Cortex of kidney (tissue), 1 donor: ENCODE measurements at places on chromosomes 6 and 20.

DNA sequence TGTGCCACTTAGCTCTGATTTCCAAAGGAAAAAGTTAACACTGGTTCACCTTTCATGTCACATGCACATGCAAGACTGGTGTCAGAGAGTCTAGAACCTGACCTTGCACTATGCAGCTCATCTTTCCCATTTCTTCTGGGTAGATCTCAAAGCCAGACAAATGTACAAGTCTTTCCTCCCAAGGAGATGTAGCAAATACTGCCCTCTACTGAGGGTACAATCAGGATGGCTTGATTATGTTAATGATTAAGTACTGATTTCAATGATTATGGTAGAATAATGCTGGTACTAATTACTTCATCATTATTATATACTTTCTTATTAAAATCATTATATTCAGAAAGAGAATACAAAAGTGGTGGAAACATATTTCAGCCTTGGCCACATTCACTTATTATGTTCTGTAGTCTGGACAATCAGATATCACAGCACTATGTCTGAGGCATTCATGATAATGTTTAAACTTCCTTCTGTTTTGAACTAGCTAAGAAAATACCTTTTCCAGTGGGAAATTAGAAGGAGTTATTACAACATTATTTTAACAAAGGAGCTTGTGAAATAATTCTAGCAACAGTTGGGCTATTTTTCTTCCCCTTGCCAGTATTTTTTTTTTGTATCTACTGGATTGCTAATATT, 68.5 kb upstream of the FOXO3 start:
- DNase-seq, result no peak

GRCh38 chr6:39037082-39037508, 11.5 kb upstream of the GLP1R start:
- DNase-seq, result no peak

GRCh38 chr20:61700595-61701140, 365.0 kb downstream of the TAF4 start:
- DNase-seq, result no peak

DNA sequence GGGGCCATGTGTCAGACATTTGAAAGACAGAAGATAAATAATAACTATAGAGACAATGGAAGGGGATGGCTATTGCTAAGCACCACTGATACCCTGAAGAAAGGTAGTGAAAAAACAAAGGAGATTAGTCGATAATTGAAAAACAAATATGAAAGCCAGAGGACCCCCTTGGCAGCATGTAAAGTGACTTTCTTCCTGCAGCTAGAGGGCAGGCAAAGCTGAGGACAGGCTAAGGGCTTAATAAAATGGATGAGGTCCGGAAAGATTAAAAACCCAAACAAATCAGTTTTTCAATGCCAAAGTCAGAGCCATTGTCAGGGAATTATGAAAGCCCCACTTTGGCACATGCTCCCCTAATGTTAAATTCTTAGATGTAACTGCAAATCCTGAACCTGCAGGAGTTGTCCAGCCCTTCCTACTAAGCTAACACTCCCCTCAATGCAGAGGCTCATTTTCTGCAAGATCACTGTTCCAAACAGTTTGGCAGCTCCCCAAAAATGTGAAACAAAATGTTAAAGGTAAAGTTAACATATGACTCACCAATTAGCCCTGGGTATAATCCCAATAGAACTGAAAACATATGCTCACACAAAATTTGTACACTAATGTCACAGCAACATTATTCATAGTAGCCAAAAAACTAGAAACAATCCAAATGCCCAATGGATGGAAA, 1177.9 kb downstream of the GRIK2 start:
- DNase-seq, result no peak

- DNase-seq, result no peak
Observed at GRCh38 chr20:56440346-56441007, 27.9 kb upstream of the RTF2 start.

DNA sequence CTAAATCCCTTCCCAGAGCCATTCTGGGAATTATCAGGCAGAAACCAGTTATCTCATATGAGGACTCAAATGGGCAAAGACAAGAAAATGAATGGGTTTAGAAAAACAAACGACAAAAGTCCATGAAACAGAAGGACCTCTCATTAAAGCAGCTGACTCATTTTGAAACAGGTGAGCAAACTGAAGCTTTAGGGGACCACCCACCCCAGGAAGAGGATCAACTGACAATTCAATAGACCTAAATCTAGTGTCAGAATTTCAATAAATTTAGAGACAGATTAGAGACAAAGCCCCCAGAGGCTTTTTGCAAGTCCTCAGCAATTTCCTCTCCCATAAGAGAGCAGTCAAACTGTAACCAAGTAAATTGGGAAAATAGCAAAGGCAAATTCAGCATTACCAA, 333.8 kb downstream of the PTPRT start:
- DNase-seq, result no peak

- DNase-seq, result no peak
Observed at GRCh38 chr20:34705008-34705396, 858 bp downstream of the TP53INP2 start.

DNA sequence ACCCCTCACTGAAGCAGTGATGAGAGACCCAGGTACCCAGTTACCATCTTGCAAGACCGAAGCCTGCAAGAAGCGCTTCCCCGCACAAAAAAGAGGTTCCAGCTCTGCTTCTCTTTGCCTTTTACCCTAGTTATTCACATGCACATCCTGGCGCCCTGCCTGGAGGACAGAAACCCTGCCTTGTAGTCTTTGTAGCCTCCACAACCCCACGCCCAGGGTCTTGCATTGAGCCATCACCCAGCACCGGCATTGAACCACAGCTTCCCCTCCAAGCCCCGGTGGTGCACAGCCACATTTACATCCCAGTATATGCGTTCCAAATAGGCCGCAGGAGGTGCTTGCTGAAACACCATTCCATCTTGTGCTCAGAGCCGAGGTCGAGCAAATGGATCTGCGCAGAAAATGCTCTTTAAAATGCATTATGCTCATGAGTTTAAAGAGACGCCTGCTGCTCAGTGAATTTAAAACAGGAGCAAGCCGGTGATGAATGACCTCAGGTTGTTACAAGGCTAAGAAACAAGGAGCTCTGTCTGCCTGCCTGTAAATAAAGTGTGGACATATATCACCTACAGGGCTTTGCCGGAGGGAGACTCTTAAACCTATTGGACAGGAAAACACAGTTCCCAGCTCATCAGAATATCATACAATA, 61.7 kb downstream of the GNAS-AS1 start:
- DNase-seq, result no peak

DNA sequence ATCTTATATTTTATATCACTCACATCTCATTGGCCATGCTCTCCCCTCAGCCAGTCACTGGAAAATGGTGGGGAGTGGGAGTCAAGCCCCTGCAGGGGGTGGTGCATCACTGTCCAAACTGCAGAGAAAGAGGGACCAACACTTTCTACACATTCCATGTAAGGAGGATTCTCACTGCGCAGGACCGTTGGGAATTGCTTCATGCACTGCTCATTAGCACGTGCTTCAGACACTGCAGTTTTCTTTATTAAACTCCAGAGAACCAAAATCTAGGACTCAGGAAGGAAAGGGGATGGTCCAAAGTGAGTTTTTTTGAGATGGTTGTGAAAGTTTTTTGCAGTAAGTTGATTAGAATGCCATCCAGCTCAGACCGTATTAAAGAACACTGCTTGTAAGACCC, 269.8 kb downstream of the FARS2 start:
- no peak for DNase-seq

- DNase-seq, result no peak
Observed at GRCh38 chr6:74447013-74447412, 751.0 kb downstream of the CD109 start.

DNA sequence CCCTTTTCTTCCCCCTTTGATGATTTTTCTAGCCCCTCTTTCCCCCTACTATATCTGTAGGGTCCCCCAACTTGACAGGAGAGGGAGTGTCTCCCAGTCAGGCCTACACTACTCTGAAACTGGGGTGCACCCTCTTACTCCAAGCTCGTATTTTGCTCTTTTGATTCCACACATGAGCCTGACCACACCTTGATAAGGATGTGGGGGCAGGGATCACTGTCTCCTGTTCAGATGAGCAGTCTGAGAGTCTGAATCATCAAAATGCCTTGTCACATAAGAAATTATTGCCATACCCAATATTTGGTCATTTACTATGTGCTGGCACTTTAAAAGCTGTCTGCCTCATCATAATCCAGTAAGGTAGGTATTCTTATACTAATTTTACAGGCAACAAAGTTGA, 15.9 kb downstream of the PNPLA1 start:
- DNase-seq, result no peak

GRCh38 chr6:37204014-37204751, 34.2 kb downstream of the PIM1 start:
- no peak for DNase-seq

GRCh38 chr6:14464055-14464454, 346.5 kb downstream of the CD83 start:
- no peak for DNase-seq

GRCh38 chr20:52172392-52173047, 19.1 kb downstream of the ZFP64 start:
- no peak for DNase-seq

DNA sequence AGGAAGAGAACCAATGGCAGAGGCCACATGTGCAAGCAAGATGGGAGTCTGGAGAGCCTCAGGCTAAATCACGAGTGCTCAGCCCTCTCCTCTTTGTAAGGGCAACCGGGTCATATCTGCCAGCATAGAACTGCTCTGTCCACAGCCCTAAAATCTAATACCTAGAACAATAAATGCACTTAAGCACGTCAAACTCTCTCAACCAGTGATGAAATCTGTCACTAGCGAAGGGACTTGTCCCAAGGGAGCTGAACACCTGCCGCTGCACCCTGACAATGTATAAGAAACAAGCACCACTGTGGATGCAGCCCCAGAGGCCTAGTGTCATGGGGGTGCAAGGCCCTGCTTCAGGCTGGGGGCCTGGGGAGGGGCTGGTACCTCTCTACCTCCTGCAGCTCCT, 82.5 kb downstream of the PRL start:
- DNase-seq, result no peak

GRCh38 chr6:112061605-112062004, 7.7 kb downstream of the CCN6 start:
- DNase-seq, result no peak

DNA sequence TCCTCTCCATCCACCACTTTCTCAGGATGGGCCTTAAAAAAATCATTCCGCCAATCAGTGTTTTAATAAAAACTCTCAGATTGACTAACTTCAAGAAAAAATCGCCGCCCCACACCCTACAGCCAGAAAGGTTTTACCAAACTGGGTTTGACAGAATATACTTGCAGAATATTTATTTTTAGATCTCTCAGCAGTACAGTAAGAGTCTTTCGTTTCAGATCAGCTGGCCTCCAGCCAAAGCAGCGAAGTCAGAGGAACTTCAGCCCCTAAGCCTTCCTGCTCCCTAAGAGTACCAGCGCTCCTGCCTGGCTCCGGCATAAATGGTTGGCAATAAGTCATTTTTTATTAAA, 24.7 kb downstream of the TBC1D7 start:
- no peak for DNase-seq

- DNase-seq, result no peak
Observed at GRCh38 chr6:84773133-84773430, 8.7 kb upstream of the TBX18 start.

- DNase-seq, result no peak
Observed at GRCh38 chr20:17044891-17045290, 181.9 kb upstream of the PCSK2 start.

GRCh38 chr20:9626357-9626756, 112.0 kb downstream of the LAMP5 start:
- no peak for DNase-seq

- DNase-seq, result no peak
Observed at GRCh38 chr20:62933966-62934365, 4.0 kb upstream of the GID8 start.

GRCh38 chr20:64049060-64049877, at the start of gene SOX18:
Gene SOX18 (minus strand): TSS chr20:64049639. CDS start chr20:64049516, 123 bp downstream.
- DNase-seq, result no peak

- DNase-seq, result no peak
Observed at GRCh38 chr6:141808662-141809061, 324.1 kb upstream of the GJE1 start.

- no peak for DNase-seq
Observed at GRCh38 chr6:143696664-143697000, 18.9 kb downstream of the PHACTR2 start.

DNA sequence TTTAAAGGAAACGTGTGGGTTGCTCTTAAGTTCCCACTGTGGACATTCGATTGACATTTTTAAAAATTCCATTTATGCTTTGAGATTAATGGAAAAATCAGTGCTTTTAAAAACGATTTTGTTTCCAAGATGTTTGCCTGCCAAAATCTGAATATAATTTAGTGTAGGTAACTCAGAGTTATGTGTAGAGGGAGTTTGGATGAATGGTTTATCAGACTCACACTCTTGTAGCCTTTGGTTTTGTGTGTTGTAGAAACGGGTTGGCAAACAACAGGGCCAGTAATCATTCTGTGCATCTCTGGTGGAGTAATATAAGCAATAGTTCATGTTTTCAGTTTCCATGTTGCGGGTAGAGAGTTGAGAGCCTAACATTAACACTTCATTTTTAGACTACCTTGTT, 140.6 kb downstream of the RPS12 start:
- DNase-seq, result no peak

DNA sequence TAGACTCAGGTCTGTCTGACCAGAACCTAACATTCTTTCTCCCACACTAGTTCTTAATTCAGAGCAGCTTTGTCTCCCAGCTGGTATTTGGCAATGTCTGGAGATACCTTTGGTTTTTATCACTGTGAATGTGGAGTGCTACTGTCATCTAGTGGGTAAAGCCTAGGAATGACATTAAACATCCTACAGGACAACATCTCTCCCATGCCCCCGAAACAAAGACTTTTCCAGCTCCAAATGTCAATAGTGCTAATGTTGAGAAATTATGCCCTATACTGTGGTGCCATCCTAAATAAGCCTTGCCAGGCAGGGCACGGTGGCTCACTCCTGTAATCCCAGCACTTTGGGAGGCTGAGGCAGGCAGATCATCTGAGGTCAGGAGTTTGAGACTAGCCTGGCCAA, 4.2 kb upstream of the TTPAL start:
- no peak for DNase-seq

DNA sequence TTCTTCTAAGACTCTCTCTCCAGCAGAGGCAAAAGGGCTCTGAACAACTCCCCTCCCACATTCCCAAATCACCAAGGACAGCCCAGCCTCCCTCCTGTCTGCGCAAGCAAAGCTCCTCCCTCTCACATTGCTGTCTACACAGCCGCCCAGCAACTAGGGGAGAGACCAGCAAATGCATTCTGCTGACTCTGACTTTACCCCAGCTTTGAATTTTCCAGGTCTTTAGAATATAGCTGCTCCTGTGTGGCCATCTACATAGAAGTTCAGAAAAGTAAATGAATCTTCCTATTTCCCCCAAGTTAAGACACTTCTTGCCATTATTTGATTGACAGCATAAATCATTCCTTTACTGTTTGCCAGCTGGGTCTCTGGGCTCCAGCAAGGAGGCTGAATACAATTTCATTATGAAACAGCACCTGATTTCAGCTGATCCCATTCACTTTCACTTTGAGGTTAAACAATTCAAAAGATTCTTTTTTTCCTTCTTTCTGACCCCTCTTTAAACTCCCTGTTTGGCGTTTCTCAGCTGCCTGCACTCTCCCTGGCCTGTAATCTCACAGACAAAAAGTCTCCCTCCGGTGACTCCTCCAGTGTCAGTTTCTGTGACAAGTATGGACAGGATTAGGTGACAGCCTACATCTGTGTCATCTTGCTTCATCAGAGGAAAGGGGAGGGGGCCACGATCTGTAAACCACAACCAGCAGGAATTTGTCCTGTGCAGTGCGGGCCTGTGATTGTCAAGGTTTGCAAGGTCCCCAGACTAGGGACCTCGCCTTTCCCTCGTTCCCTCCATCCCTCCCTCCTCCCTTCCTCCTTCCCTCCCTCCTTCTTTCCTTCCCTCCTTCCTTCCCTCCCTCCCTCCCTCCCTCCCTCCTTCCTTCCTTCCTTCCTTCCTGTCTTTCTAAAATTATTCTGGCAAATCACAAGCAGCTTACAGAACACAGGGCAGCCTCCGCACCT, 205.6 kb upstream of the RIN2 start:
- DNase-seq, result no peak
